Hair follicle dermal papilla cell (primary cell): ENCODE measurements at places on chromosomes 7 and 10. TPM values are rescaled to one million over a fixed set of nuclear protein-coding genes. Genes with fewer than 3 reads are reported as not detected.

HKDC1 gene
- 0.16 and 0.24 TPM in 2 replicates for total RNA-seq

PRKCQ gene
- 0.16 and 0.24 TPM in 2 replicates for total RNA-seq

CARD11 gene
- not detected in 2 replicates for total RNA-seq

GRID2IP gene
- total RNA-seq = 0.12 TPM in 1 of 2 replicates, not detected in the other

NAT16 gene
- not detected in 2 replicates for total RNA-seq

DYNC1I1 gene
- total RNA-seq = 0.81 and 0.85 TPM in 2 replicates
